ENCODE measurements at places on chromosomes 16 and 17. TPM values are rescaled to one million over a fixed set of nuclear protein-coding genes. Genes with fewer than 3 reads are reported as not detected.
A peak's percentile ranks its signal among the peaks of the same experiment; 100 is the strongest.

GRCh38 chr17:44008205-44008909 lies 3.9 kb downstream of the NAGS start:
- peaks cover 63% of the 10 kb centered on the region for H3K4me1 ChIP-seq
- H3K36me3 ChIP-seq: peaks cover 30% of the 10 kb centered on the region
- DNase-seq: no peak
- H3K27ac ChIP-seq: no peak overlapping the region
- peak overlapping the region; percentile 58 for H3K4me3 ChIP-seq

DNA sequence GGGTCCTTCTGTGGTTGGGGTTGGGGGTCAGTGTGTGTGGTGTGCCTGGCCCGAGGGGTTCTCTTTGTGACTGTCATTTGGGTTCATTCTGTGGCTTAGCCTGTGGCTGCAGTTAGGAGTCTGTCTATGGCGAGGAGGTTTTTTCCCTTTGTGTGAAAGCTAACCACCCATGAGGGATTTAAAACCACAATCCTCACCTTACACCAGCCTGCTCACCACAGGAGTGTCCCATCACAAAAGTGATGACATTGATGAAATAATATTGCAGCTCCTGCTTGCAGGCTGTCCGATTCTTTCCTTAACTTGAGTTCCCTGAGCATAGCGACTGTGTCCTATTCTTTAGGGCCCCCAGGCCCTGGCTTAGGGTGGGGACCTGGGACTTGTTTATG lies 113.6 kb downstream of the RAP1GAP2 start:
- H3K27me3 ChIP-seq: no peaks in the 10 kb centered on the region
- no peaks in the 10 kb centered on the region for H3K4me1 ChIP-seq
- H3K36me3 ChIP-seq: no peaks in the 10 kb centered on the region
- no peak for DNase-seq
- H3K4me3 ChIP-seq: no peak overlapping the region
- H3K27ac ChIP-seq: no peak overlapping the region

Gene PYY
- total RNA-seq: not detected

- H3K27ac ChIP-seq: no peak overlapping the region
- no peak overlapping the region for H3K4me3 ChIP-seq
Measured at GRCh38 chr16:75921281-75921680, 195.0 kb upstream of the CPHXL start.

DNA sequence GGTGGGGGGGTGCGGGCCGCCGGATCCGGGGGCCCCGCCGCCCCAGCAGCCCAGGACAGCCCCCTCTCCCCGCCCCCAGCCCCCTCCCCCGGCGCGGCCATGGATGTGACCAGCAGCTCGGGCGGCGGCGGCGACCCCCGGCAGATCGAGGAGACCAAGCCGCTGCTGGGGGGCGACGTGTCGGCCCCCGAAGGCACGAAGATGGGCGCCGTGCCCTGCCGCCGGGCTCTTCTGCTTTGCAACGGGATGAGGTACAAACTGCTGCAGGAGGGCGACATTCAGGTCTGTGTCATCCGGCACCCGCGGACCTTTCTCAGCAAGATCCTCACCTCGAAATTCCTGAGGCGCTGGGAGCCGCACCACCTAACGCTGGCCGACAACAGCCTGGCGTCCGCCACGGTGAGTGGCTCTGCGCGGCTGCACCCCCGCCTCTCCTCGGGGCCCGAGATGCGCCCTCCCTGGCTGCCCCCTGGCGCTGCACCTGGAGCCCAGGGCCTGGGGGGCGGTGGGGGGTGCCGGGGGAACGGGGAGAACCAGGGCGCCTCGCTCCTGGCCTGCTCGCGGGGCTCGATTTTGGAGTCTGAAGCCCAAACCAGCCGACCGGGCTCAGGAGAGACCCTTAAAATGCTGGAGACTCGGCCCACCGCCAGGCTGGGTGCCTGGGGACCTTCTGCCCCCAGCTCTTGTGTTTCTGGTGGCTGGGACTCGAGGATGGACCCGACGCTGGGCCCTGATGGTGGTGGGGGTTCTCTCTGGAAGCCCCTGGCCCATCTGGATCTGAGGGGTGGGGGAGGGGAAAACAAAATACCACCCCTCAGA lies 744 bp downstream of the CMIP start:
- H3K4me3 ChIP-seq: peak overlapping the region; percentile 74
- peak; percentile 33 for DNase-seq
- H3K36me3 ChIP-seq: no peaks in the 10 kb centered on the region
- peaks cover 14% of the 10 kb centered on the region for H3K4me1 ChIP-seq

DNA sequence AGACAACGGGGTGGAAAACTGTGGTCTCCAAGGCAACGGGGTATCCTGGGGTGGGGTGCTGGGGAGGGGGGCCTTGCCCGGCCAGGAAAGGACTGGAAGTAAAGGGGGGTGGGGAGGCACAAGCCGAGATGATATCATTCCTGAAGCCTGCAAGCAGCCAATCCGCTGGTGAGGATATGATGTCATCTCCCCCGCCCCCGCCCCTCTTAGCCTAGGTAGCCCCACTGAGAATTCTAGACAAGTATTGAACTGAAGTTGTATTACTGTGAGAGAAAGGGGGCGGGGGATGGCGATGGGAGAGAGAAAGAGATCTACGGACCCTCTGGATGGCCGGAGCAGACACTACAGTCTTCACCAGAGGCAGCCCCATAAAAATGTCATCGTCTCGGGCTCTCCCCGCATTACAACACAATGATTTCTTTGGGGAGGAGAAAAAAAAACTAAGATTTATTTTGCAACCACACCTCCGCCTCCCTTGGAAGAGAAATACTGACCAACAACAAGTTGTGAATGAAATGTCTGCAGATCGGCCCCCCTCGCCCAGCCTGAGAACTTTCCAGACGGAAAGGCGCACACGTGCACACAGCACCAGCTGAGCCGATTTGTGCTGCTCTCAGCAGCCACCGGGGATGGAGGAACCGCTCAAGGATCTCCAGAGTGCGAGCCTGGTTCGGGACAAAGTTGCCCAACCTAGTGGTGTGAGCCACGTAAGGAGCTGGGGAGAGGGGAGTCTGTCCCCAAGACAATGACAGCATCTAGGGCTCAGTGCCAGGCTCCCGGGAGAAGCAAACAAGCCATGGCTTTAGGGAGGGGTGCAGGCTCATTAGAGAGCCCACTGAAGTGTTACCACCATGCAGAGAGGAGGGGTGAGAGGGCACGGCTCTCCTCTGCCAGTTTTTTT lies 222.1 kb downstream of the SOX9 start:
- H3K27me3 ChIP-seq: no peaks in the 10 kb centered on the region
- no peaks in the 10 kb centered on the region for H3K36me3 ChIP-seq
- no peak for DNase-seq
- no peak overlapping the region for H3K4me3 ChIP-seq

DNA sequence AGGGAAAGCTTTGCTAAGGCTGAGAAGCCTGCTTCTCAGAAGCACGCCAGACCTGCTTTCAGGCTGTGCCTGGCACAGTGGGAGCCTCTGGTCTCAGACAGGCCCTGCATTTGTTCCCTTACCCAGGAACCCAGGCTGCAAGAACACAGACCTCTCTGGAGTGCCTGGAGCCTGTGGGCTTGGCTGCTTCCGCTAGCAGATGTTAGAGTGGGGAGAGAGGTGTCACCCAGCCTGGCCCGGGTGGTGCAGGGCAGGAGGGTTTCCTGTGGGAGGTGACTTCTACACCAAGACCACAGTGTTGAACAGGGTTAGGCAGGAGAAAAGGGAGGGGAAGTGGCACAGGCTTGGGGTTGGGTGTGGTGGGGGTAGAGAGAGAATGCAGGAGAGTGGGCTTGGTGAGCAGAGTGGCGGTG lies 35.8 kb upstream of the ADGRG1 start:
- peaks cover 16% of the 10 kb centered on the region for H3K4me1 ChIP-seq
- no peaks in the 10 kb centered on the region for H3K36me3 ChIP-seq
- H3K27me3 ChIP-seq: peaks cover 7% of the 10 kb centered on the region
- no peak for DNase-seq

Gene SLC5A10
- not detected for total RNA-seq

DNA sequence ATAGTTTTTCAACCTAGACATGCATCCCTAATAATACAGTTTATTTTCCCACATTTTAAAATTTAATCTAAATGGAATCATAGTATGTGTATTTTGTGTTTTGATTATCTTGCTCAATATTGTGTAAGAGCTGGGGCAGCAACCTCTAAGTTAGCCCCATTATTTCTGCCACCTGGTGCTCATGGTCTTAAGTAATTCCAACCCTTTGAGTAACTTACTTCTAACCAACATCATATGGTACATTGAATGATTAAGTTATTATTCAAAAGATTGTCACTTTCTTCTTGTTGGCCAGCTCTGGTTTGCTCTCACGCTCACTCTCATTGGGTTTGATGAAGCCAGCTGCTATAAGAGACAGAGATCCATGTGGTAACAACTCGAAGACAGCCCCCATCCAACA lies 3.9 kb upstream of the KRTAP4-3 start:
- no peaks in the 10 kb centered on the region for H3K27me3 ChIP-seq
- no peak for DNase-seq
- no peak overlapping the region for H3K4me3 ChIP-seq
- H3K4me1 ChIP-seq: no peaks in the 10 kb centered on the region

Gene AIPL1
- not detected for total RNA-seq

DNA sequence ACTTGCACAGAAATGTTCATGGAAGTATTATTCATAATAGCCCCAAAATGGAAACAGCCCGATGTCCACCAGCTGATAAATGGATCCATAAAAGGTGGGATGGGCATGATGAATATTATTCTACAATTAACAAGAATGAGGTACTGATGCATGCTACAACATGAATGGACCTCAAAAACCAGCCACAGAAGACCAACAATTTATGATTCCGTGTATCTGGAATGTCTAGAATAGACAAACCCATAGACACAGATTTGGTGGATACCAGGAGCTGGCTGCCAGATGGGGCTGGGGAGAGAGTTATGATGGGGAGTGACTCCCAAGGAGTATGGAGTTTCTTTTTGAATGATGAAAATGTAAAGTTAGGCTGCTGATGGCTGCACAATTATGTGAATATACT lies 10.8 kb upstream of the NAGLU start:
- H3K4me3 ChIP-seq: no peak overlapping the region
- peaks cover 48% of the 10 kb centered on the region for H3K4me1 ChIP-seq
- no peak for DNase-seq
- no peak overlapping the region for H3K27ac ChIP-seq
- H3K36me3 ChIP-seq: peaks cover 10% of the 10 kb centered on the region

Gene NPW
- not detected for total RNA-seq

- DNase-seq: no peak
- H3K4me3 ChIP-seq: no peak overlapping the region
- H3K27me3 ChIP-seq: no peaks in the 10 kb centered on the region
- H3K4me1 ChIP-seq: peaks cover 3% of the 10 kb centered on the region
- peaks cover 40% of the 10 kb centered on the region for H3K36me3 ChIP-seq
Measured at GRCh38 chr17:80929449-80929848, 62.2 kb upstream of the CHMP6 start.

GRCh38 chr17:72706396-72706981 lies 386.0 kb downstream of the SLC39A11 start:
- H3K4me1 ChIP-seq: peaks cover 6% of the 10 kb centered on the region
- no peaks in the 10 kb centered on the region for H3K27me3 ChIP-seq
- H3K4me3 ChIP-seq: no peak overlapping the region
- H3K36me3 ChIP-seq: no peaks in the 10 kb centered on the region
- DNase-seq: no peak
